Substantia nigra (tissue), 51 donors: ENCODE measurements at places on chromosomes 7 and 10.

DNA sequence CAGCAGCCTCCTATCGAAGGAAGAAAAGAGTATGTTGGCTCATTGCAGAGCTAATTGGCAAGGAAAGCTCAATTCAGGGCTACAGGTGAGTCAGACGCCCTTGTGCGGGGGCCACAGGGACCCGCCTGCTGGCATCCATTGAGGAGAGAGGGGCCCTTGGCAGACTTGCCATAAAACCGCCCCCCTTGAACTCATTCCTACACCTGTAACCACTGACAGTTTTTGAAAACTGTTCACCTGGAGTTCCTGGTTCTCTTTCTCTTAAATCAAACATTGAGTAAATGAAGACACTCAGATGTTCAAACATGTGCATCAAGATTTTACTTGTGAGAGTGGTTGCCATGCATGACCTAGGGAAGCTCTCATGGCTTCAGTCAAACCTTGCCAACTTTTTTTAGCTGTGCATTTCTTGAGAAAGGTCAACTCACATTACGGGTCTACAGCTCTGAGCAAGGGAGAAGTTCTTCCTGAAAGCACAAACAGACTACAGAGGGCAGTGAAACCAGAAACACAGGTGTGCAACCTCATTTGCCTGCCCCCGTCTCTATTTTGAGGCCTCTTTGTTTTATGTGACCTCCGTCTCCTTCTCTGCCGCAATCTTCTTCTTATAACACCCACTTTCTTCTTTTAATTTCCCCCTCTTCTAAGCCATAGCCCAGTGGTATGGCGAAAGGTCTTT is 87.8 kb downstream of the TBXAS1 start:
- DNase-seq = no peak

DNA sequence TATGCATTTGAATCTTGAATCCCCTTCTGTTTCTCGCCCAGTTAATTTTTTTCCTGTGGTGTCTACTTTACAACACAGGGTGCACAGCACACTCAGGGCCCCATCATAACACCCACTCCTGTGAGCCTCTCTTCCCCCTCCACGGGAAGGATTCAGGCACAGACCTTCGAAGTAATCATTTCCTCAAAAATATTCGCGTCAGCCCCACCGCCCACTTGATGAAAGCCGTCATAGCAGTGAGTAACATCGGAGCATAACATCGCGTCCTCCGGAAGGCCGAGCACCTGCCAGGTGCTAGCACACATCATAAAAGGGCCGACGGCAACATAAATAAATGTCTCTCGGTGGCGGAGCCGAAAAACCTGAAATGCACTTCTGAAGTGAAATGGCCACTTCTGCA is 201.7 kb upstream of the ADARB2 start:
- no peak for DNase-seq

- DNase-seq = no peak
Observed at GRCh38 chr7:44707558-44708230, 41.0 kb upstream of the ZMIZ2 start.

GRCh38 chr7:122329145-122329802 is 24.7 kb upstream of the FEZF1 start:
- no peak for DNase-seq

- DNase-seq = no peak
Observed at GRCh38 chr7:1941464-1942242, 271.6 kb downstream of the ELFN1 start.

DNA sequence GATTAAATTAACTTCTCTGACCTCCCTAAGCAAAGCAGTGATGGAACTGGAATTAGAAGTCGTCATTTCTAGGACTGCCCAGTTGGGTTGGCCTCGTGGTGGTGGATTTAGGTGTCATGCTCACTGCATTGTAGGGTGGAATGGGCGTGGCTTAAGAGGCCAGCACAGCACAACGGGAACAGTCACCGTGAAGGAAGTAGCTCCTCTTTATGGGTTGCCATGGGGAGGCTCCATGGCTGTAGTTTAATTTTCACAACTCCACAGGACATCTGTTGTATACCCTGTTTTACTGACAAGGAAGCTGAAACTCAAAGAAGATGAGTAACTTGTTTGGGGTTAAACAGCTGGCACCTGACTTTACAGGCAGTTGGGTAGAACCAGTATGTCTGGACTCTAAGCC is 208.3 kb downstream of the CELF2 start:
- DNase-seq = no peak

GRCh38 chr10:72738486-72738885 is 46.5 kb downstream of the MCU start:
- DNase-seq = no peak

DNA sequence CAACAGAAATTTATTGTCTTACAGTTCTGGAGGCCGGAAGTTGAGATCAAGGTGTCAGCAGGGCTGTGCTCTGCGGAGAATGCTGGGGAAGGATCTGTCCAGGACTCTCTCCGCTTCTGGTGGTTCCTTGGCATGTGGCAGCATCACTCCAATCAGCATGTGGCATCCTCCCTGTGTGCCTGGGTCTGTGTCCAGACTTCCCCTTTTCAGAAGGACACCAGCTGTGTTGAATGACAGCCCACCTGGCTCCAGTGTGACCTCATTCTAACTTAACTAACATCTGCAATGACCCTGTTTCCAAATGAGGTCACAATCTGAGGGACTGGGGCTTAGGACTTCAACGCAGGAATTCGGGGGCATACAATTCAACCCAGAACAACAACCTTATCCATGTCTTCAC is 141.9 kb downstream of the BMS1 start:
- DNase-seq = no peak

DNA sequence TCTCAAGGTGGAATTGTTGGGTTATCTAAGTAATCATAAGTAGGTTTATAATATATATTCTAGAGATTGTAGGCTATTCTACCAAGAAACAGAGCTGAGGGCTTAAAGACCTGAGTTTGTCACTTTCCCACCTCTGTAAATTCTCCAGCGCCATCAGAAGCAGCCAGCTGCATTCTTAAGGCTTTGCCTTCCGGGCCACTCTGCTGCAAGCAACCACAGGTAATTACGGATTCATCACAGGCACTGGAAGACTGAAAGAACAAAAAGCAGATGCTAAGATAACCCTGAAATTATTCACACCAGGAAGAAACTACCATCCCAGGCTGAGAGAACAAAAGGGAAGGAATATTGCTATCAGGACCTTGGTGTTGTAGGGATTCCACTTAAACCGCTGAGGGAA is 137.8 kb upstream of the JCAD start:
- no peak for DNase-seq

DNA sequence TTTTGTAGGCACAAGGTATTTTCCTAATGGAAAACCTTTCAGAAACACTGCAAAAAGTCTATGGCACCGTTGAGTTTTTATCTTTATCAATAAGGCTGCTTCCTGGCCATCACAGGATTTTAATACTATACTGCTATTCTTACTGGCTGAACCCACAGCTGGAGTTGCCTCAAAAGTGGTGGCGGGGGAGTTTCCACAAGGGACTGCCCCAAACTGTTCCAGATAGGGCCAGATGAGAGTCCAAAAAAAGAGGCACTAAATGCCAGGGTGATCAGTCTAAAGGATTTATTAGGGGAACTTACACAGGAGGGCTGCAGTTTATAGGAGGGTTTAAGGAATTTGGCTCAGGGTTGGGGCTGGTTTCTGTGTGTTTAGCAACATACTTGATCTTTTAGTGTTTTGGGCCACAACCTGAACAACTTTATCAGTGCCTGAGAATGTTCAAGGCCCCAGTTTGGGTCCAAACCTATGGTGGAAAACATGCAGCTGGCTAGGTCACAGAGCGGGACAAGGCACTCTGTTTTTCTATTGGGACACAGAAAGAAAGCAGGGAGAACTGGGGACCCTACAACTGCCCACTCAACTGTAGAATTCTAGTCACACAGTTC is 41.4 kb downstream of the STAM start:
- no peak for DNase-seq

- DNase-seq = no peak
Observed at GRCh38 chr10:100888957-100889356, 23.8 kb upstream of the SLF2 start.

- no peak for DNase-seq
Observed at GRCh38 chr7:97064972-97065587, 40.4 kb upstream of the DLX5 start.

DNA sequence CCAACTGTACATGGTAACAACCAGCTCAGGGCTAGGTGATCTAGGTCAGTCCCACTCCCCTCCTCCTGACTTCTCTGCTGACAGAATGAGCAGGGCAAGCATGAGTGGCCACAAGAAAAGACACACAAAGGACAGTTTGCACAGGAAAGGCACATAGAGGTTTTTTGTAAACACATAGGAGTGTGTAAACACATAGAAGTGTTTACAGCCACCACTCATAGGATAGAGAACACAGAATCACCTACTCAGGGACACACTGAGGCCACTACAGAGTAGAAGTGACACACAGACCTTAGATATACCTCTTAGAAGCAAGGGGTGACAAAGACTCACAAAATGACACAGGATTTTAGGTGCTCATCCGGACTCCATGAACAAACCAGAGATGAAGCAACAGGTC is 19.0 kb downstream of the NUDCD3 start:
- no peak for DNase-seq

- DNase-seq = no peak
Observed at GRCh38 chr7:19106241-19107080, 11.0 kb downstream of the TWIST1 start.

DNA sequence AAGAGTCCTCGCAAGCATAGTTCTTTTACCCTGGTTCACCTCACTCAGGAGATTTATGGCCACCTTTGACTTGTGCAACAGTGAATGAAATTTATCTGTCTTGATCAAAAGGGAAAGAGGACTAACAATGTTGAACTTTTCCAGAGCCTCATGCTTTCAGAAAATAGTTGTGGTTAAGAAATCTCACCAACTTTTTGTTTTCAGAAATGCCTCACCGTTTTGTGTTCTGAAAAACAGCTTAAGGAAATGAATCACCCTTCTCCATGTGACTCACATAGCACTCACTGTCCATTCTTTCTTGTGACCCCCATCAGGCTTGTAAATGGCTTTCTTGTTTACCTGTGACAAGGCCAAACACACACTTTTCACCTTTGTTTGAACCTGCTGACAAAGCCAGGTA is 148.6 kb upstream of the FAM3C start:
- no peak for DNase-seq

GRCh38 chr7:71021131-71021530 is 110.8 kb upstream of the GALNT17 start:
- no peak for DNase-seq

DNA sequence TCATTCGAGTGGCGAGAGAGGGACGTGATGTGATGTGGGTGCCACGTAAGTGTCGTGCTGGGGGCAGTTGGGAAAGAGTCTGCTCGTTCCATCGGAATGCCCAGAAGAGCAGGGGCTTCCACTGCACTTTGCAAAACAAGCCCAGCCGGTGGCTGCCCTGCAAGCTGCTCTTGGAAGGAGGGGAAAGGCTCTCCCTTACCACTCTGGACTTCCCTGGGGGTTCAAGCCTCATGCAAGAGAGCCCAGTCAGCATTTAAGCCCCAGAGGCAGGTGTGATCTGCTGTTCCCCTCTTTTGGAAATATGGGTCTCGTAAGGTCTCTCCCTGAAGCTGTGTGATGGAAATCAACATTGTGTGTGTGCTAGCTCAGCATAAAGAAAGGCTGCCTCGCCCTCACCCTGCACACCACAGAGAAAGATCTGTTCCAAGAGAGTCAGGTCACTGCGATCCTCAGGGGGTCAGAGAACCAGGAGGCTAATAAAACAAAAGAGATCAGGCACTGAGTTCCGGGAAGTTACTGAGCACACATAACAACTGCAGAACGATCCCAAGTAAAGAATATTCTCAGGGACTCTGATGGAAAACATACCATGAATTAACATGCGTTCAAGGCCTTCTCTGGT is 212.5 kb downstream of the ADAM12 start:
- no peak for DNase-seq

DNA sequence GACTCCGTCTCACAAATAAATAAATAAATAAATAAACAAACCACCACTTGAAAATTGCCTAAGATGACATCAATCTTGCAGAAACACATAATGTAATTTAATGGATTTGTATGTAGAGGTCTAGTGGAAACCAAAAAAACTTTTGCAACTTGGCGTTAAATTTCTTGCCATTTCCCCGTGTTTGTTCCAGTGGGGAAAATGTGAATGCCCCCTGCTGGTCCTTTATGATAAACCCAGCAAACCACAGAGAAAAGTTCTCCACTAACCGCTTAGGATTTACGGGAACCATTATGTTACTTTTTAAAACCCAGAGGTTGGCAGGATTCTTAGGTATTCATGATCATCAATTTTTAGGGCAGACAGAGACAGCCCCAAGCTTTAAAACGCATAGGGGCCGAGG is 32.5 kb downstream of the LAMB4 start:
- DNase-seq = no peak

- no peak for DNase-seq
Observed at GRCh38 chr10:110395350-110396283, 90.9 kb upstream of the SMNDC1 start.

DNA sequence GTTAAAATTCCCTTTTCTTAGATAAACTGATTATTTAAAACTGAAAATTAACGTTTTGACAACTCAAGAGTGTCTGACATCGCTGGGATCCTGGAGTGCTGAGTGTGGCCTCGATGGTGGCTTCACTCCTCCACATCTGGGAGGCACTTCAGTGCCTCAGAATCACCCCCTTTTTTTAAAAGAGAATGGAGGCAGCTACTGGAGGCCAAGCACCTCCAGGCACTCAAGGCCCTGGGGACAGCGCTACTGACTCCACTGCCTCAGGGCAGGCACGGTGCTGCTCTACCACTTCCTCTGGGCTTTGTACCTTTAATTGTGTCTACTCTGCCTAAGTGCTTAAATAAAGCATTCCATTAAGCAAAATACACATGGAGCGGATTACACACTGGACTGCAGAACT is 27.2 kb upstream of the NCAPG2 start:
- no peak for DNase-seq

DNA sequence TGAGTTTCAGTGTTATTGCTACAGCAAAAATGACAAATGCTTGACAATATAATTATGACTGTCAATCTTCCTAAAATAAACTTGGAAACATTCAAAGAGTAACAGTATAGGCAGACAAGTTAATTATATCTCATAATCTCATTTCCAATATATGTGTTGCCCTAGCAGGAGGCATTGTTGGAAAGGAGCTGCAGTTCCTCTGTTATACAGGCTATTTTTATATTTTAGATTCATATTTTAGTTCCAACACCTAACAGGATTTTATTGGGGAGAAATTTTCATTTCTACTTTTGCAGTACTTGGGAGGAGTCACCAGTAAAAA is 19.3 kb downstream of the VOPP1 start:
- DNase-seq = no peak

GRCh38 chr10:94493463-94493862 is 52.1 kb upstream of the HELLS start:
- no peak for DNase-seq

- no peak for DNase-seq
Observed at GRCh38 chr7:17447728-17448478, 149.5 kb downstream of the AHR start.
